ENCODE measurements at places on chromosomes 2 and 18.

GRCh38 chr2:169107645-169108044, 38.3 kb downstream of the DHRS9 start:
- no peak for DNase-seq

- no peak for DNase-seq
Observed at GRCh38 chr2:47720036-47720435, 62.9 kb upstream of the MSH6 start.

- no peak for DNase-seq
Observed at GRCh38 chr2:225781145-225781544, 381.6 kb downstream of the NYAP2 start.

DNA sequence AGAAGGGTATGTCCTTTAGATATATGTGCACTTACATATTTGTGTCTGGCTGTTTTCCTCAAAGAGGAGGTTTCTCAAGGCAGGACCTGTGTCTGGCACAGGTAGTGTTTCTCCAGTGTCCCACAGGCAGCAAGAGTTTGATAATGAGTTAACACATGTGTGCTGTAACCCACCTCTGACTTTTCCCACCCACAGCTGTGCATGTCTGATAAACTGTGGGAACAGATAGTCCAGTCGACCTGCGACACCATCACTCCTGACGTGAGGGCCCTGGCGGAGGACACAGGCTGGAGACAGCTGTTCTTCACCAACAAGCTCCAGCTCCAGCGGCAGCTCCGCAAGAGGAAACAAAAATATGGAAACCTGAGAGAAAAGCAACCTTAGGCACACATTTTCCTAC, 58.2 kb downstream of the SLC16A14 start:
- DNase-seq: no peak

GRCh38 chr2:209547726-209548125, 123.9 kb downstream of the MAP2 start:
- no peak for DNase-seq

DNA sequence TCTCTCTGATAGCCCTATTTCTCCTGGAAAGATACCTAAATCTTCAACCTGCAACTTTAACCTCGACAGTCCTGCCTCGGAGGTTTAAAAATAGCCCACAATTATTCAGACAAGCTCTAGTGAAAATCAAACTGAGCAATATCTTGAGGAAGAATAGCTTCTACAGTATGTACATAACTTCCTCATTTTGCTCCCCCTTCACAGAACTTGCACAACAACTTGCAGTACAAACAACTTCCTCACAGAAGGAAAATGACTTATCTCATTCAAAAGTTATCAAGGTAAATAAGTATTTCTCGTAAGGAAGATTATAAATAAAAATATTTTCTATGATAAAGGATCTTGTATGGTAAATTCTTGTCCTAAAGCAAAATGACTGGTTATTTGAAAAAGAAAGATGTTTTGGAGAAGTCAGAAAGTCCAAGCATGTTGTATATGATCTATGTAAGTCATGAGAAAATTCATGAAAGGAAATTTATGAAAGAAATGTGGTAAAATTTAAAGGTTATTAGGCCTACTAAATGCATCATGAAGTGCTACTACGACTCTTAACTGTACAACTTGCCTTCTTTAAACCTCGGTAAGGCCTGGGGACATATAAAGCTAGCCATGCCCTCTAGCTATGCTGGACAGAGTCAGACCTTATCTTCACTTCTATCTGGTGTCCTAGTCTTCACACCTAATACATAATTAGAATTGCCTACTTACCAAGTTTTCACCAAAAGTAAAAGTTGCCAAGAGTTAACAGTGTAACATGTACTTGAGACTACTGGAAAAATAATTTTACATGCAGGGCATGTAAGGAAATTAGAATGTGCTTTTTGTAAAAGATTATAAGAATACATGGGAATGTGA, 394.5 kb downstream of the DLGAP1 start:
- DNase-seq: no peak

DNA sequence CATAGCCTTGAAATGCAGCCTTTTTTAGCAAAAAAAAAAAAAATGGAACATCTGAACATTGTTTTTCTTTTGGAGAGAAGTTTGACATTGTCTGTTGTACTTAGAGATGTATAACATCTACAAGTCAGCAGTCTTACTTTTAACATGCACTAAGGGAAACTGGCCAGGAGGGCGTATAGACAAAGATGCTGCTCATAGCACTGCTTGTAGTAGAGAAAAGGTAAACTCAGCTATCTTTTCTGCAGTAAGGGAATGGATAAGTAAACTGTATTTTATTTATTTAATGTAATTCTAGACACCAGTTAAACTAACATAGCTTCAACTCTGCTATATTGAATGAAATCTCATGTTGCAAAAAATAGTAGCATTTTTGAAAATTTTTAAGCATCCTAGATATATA, 489.6 kb downstream of the PTPRM start:
- no peak for DNase-seq

DNA sequence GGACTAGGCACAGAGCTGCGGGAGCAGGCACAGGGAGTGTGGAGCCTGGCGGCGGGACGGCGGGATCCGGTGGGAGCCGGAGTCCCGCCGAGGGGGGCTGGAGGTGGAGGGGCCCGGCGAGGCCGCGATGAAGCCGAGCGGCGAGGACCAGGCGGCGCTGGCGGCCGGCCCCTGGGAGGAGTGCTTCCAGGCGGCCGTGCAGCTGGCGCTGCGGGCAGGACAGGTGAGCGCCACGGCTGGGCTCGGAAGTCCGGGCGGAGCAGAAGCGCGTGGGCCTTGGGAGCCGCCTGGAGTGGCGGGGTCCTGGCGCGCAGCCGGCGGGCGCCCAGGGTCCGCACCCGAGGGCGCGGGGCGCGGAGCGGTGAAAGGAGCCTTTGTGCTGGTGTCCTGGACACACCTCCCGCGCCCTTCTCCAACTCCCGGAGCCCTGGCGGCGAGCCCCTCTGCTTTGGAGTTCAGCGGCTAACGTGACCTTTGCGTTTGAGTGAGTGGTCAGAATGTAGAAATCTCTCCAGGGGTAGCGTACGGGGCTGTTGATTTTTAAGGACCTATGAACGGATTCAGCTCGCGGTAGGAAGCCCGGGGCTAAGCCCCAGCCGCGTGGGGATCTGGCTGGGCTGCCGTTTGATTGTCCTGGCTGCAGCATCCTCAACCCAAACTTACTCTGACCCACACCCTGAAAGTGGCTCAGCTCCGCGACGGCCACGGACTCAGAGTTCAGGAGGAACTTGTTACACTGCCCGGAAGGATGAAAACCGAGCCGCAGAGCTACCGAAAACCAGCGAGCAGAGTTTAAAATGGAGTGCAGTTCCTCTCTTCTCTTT, 448 bp downstream of the IMPA2 start:
- no peak for DNase-seq

- DNase-seq: no peak
Observed at GRCh38 chr2:195636890-195637289, 20.1 kb upstream of the SLC39A10 start.

DNA sequence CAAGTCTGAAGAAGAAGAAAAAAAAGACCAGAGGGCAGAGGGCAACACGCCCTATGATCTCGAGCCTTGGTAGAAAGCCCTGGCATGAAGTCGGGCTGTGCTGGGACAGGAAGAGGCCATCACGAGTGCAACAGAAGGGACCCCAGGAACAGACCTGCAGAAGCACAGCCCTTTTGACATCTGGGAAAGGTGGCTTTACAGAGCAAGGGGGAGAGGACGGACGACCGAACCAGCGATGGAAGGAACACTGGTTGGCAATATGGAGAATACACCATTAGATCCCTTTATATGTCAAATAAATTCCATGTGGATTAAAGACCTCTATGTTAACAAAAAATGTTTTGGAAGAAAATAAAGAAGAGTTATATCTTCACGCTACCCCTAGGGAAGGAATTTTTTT, 10.7 kb downstream of the KIF1A start:
- no peak for DNase-seq

DNA sequence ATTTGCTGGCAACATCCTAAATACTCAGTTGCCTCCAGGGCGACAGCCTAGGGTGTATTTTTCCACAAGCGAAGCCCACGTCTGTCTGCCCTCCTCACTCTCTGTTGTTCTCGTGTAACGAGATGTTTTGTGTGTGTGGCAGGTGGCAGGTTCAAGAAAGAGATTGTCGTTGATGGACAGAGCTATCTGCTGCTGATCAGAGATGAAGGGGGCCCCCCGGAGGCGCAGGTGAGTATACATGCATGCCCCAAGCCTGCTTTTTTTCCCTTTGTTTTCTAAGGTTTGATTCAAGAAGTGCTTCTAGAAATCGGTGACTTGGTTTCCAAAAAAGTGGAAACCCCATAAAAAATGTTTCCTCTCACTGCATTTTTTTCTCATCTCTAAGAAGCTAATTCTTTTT, 247.0 kb downstream of the AGAP1 start:
- DNase-seq: no peak

DNA sequence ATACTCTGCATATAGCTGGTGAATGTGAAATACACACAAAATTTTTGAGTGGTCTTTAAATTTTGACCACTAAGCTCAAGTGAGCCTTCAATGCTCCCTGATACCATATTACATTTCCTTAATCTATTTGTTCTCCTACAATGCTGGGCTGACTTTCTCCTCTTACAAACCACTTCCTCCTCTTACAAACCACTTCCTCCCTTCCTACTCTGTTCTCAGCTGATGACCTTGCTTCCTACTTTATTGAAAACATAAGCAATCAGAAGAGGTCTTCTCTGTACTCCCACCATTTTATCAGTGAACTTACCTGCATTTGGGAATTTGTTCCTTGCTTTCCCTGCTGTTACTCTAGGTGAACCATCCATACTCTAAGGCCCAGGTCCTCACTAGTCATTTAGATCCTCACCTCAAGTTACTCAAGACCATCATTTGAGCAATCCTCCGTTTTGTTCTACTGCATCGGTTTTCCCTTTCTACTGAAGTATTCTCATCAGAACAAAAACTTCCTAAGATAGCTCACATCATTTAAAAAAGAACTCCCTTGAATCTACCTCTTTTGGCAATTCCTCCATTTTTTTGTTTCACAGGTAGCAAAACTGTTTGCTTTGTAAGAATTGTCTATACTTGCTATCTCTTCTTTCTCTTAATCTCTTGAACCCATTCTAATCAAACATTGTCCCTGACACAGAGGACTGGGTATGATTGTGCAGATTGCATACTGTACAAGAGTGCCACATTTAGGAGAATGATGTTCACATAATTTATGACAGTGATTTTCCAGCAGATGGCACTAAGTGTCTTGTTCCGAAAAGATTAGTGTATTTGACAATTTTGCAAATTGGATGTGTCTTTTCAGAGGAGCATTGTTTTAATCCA, 96.5 kb downstream of the EPB41L5 start:
- no peak for DNase-seq

GRCh38 chr2:9629222-9630116, 1.3 kb downstream of the YWHAQ start:
- DNase-seq: no peak

GRCh38 chr2:9232886-9233285, 26.3 kb downstream of the ASAP2 start:
- DNase-seq: no peak

DNA sequence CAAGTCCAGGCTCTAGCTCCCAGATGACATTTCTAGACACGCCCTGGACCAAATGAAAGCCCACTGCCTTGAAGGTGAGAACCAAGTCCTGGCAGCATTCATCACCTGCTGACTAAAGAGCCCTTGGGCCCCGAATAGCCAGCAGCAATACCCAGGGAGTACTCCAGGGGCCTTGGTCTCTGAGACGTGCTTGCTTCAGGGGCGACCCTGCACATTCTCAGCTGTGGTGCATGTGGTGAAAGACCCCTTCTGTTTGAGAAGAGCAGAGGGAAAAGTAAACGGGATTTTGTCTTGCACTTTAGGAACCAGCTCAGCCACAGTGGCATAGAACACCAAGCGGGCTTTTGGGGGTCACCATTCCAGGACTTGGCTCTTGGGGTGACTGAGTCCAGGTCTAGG, 260.5 kb upstream of the MYT1L start:
- DNase-seq: no peak

GRCh38 chr2:221245045-221245444, 327.1 kb downstream of the EPHA4 start:
- DNase-seq: no peak

GRCh38 chr2:225464346-225465025, 65.0 kb downstream of the NYAP2 start:
- no peak for DNase-seq

DNA sequence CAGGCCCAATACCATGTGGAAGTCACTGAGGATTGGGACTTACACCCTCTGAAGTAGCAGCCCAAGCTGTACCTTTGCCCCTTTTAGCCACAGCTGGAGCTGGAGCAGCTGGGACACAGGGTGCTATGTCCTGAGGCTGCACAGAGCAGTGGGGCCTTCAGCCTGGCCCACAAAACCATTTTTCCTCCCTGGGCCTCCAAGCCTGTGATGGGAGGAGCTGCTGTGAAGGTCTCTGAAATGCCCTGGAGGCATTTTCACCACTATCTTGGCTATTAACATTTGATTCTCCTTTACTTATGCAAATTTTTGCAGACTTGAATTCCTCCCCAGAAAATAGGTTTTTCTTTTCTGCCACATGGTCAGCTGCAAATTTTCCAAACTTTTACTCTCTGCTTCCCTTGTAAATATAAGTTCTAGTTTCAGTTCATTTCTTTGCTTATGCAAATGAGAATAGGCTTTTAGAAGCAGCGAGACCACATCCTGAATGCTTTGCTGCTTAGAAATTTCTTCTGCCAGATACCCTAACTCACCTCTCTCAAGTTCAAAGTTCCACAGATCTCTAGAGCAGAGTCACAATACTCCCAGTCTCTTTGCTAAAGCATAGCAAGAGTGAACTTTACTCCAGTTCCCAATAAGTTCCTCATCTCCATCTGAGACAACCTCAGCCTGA, 213.8 kb upstream of the MGAT5 start:
- no peak for DNase-seq

GRCh38 chr2:74530239-74531187, 780 bp downstream of the HTRA2 start:
- no peak for DNase-seq

DNA sequence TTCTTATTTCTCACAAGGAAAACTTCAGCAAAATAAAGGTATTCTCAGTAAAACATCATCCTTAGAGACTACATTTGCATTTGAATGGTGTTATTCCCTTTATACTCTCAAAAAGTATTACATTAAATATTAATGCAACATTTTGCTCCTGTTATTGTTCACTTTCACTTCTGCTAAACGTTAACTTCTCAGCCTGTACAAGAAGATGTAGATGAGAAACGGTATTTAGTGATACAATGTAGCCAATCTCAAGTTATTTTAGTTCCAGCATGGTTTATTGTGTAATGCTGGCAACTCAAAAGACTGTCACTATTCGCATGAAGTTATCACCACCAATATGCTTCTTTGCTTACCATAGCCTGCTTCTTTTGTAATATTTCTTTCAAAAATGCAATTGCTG, 514.1 kb downstream of the CPS1 start:
- no peak for DNase-seq

- DNase-seq: no peak
Observed at GRCh38 chr2:47035615-47036488, 119.3 kb downstream of the STPG4 start.

- no peak for DNase-seq
Observed at GRCh38 chr18:47754311-47755101, 176.0 kb downstream of the SMAD2 start.

DNA sequence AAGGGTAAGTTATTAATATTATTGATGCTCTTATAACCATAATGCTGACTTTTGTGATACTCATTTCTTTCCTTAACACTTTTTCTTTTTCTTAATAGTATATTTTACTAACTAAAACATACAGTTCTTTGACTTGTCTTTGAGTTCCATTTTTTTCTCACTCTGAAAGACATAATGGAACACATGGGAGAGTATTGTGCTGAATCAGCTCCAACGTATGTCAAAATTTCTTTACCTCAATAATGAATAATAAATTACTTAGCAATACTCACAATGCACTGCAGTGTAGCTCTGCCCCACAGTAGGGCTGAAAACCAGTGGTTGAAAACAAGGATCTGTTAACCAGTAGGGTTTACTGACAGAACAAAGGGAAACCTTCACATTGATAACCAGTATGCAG, 40.7 kb downstream of the ACVR1 start:
- no peak for DNase-seq
